ENCODE measurements at places on chromosomes 6 and 20.

GRCh38 chr6:8764733-8765132, 329.4 kb upstream of the SLC35B3 start:
- no peak for DNase-seq

- no peak for DNase-seq
Measured at GRCh38 chr6:76644231-76644630, 571.8 kb upstream of the IMPG1 start.

- DNase-seq = no peak
Measured at GRCh38 chr6:27375613-27376079, 12.9 kb upstream of the ZNF391 start.

DNA sequence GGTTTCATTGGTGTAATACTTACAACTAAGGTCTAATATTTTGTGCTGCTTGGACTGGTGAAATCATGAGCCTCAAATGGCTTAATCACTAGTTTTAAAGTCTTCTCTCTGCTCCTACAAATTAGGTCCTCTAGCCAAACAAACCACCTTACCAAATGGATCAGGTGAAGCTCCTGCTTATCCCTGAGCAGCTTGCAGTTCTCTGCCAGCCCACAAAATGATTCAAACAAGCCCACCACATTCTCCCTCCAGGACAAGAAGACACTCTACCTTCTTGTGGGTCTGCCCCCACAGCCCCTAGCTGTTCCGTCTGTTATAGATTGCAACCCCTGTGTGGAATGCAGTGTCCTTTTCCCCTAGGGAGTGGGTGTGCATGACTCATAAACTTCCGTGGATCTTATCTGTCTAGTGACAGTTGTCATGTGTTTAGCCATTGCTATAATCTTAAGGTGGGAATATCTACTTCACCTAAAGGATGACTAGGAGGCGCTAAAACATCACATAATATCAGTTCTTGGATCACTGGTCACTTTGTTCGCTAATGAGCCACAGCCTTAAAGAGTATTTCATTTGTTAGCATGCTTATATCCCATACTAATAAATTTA, 940.5 kb upstream of the MANEA start:
- no peak for DNase-seq

- no peak for DNase-seq
Measured at GRCh38 chr6:4849226-4850022, 73.2 kb downstream of the CDYL start.

GRCh38 chr6:70103798-70104197, 199.1 kb downstream of the COL9A1 start:
- no peak for DNase-seq

DNA sequence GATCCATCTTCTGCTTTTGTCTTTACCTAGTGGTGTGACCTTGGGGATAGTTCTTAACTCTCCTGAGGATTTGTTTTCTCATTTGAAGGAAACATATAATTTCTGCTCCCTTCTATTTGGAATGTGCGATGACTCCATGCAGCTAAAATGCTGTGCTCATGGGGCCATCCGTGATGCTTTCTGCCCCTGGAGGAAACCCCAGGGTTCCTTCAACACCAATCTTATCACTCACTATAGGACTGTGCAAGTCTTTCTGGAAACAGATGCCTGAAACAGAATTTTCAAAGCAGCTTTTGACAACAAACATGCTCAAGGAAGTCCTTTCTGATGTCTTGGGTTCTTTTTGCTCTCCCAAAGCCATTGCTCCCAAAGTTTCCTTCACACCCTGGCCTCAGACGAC, 128.8 kb upstream of the GGTLC1 start:
- DNase-seq = no peak

- DNase-seq = no peak
Measured at GRCh38 chr6:74939151-74939708, 266.6 kb downstream of the COL12A1 start.

- DNase-seq = no peak
Measured at GRCh38 chr6:105021399-105021798, 64.5 kb downstream of the LIN28B start.

DNA sequence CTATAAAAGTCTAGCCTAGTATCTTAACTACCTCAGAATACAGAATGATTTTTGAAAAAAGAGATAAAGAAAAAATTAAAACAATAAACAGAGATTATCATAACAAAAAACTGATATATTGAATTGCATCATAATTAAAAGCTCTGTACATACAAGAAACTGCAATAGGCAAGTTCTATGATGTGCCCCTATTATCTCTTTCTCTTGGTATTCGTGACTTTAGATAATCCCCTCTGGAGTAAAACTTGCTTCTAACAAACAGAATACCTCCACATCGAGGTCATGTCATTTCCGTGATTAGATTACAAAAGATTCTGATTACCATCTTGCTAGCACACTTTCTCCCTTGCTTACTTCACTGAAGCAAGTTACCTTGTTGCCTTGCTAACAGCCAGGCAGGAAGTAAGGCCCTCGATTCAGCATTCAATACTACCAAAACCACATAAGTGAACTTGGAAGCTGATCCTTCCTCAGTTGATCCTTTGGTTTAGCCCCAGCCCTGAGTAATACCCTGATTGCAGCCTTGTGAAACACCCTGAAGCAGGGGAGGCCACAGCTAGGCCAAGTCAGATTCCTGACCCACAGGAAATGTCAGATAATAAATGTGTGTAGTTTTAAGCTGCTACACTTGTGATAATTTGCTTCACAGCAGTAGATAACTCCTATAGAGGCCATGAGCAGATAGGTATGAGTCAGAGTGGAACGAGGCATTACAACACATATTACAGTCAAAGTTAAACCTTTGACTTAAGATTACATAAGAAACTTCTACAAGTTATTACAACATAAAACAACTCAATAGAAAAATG, 53.7 kb upstream of the TMX4 start:
- peak; percentile 10 for DNase-seq

DNA sequence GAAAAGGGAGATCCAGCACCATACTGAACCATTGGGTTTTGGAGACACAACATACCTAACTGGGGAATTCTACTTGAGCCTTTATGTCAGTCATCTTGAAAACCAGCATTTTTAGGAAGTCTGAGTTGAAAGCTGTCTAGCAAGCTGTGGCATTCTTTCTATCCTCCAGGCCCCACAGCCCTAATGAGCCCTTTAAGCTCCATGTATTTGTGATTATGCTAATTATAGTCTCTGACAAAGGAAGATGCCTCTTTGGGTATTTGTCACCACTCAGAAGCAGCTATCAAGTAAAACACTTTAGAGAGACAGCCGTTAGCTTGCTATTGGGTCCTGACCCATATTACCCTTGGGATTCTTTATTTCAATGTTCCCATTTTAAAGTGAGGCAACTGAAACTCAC, 159.5 kb upstream of the MANEA start:
- DNase-seq = no peak

GRCh38 chr6:53850527-53850926, 55.7 kb downstream of the LRRC1 start:
- DNase-seq = no peak

Data from CD4-positive, alpha-beta T cell treated with Interleukin-4 for 4 hours (primary cell).